RCC 7860 (cell line): ENCODE measurements at places on chromosomes 13 and 19.

DNA sequence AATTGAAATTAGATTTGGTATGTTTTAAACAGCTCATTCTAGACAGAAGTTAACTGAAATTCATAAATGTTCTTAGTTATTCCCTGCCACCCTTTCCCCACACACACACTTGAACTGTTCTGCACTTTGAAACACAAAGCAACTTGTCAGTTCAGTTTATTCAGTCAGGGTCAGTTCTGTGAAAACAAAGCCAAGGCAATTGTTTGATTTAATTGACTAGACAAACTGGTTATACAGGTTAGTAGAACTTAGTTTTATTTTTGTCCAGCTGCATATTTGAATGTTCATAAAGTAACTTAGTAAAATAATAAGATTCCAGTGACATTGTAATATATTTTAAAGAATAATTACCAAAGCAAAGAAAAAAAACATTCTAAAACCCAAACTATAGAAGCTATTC lies 98.3 kb upstream of the KLF5 start:
- no peak for DNase-seq

DNA sequence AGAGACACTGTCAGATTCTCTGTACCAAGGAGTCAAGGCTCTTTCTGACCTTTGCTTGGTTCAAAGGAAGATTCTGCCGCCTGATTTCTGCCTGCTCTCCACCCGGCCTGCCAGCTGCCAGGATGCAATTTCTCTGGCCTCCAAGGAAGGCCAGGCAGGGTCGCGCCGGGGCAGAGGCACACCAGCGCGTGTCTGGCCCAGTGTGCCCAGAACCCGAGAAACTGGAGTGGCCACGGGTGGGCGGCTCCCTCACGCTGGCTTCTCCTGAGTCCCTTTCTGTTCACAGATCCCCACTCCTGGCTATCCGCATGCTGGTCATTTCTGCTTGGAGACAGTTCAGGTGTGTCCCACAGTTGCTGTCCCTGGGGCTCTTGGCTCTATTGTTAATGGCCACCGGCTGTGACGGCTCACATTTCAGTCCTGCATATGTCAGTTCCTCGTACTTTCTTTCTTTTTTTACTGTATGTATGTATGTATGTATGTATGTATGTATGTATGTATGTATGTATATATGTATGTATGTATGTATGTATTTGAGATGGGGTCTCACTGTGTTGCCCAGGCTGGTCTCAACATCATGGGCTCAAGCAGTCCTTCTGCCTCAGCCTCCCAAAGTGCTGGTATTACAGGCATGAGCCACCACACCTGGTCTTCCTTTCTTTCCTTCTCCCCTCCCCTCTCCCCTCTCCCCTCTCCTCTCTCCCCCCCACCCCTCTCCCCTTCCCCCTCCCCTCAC lies 16.9 kb downstream of the TMPRSS9 start:
- no peak for DNase-seq

DNA sequence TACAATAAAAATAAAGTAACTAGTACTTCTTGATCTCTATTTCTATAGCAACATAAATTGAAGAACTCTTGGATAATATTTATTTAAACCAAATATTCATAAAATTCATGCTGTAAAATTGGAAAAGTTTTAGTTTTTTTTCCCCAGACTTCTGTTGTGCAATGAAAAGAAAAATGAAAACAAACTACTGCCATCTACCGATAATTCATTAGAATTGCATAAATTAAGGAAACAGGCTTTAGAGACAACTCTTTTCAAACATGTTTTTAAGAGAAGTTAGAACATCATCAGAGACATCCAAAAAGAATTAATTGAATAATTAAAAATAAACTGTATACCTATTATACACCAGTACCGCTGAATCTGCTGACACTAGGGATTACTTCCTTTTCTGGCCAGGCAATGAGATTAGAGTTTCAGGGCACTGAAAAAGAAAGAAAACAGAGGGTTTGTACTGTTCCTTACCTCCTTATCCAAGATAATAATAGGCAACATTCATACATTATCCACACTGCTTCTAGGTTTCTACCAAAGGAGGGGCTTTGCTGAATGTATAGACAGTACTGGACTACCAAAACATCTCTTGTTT lies 4.9 kb downstream of the CCDC122 start:
- DNase-seq = peak; percentile 16

DNA sequence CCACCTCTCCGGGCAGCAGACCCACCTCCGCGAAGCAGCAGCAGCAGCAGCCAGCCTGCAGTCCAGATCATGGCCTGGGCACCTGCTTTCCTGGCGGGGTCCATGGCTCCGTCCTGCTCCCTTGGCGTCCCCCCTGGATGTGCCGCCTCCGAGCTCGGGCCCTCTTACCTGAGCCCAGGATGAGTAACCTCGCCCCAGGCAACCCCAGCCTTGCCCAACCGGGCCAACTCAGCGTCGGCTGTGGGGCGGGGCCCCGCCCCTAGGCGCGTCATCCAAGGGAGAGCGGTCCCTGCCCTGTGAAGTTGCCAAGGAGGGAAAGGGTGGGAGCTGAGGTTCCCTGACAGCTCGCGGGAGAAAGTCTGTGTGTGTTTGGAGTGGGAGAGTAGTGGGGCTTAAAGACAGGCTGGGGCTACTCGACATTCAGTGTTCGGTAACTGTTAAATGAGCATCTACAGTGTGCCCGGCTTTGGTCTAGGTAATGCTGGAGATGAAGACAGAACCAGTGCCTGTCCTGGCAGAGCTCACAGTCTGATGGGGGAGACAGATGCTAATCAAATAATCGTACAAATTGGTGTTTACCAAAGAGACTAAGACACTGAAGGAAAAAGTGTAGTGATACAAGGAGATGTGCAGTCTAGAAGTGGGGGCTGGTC lies at the start of gene LYPD3:
TSS of gene LYPD3 (minus strand) at position 141 of the 653 bp plus-strand sequence. CDS start at position 104, 37 bp downstream.
- no peak for DNase-seq

- DNase-seq = no peak
These were observed 12.7 kb downstream of the ARHGAP45 start for GRCh38 chr19:1079566-1080111.

DNA sequence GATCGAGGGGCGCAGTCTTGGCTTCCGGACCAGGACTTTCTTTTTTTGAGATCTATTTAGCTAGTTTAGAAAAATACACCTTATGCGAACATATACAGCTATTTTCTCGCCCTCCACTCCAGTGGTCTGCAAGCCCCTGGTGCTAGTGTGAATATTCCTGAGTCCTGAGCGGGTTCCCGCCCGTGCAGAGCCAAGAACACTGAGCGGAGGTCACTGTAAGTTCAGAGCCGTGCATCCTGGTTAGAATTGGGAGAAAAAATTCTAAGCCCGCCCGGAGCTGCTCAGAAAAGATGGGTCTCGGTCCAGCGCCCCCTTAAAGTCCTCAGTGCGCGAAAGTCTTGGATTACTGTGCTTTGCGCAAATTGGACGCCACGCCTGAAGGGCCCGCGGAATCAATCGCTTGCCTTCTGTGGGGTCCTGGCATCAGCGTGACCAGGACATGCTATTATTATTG lies 117.7 kb downstream of the KCNRG start:
- DNase-seq = no peak

- DNase-seq = no peak
These were observed 984.8 kb upstream of the MIR17HG start for GRCh38 chr13:90362707-90363106.

DNA sequence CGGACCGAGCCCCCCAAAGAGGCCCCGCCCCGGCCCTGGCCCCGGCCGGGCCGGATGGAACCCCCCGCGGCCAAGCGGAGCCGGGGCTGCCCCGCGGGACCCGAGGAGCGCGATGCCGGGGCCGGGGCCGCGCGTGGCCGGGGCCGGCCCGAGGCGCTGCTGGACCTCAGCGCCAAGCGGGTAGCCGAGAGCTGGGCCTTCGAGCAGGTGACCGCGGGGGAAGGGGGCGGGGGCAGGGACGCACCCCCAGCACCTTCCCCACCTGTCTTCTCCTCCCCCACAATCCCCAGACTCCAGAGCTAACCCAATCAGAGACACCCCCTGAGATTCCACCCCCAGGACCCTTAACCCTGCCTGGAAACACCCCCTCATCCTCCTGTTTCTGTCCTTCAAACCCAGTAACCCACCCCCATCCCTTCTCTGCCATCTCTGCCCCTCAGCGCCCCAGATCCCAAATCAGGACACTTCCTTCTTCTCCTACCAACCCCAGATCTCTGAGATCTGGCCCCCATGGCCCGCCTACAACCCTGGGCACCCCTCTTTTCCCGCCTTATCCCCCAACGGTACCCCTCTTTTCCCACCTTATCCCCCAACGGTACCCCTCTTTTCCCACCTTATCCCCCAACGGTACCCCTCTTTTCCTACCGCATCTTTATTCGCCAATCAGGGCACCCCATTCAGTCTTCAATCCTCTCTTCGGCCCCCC lies 505 bp downstream of the ZSWIM4 start:
- no peak for DNase-seq

GRCh38 chr19:7879836-7880235 lies 5.6 kb upstream of the PRR36 start:
- no peak for DNase-seq

DNA sequence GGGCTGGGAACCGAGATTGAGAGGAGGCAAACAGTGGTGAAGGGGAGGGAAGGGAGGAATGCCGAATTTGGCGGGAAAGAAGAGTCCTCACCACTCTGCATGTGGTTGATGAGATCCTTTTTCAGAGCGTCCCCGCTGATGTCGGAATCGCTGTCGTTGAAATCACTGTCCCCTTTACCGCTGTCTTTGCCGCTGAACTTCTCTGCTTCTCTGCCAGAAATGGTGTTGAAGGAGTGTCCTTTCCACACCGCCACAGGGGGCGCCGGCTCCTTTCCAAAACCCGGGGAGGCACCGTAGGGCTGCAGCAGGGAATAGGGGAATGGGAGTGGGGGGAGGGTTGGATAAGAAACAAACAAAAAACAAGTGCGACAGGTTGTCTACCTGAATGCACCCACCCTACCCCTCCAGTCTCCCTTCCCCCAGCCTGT lies 3.1 kb downstream of the PCDH8 start:
- DNase-seq = no peak

DNA sequence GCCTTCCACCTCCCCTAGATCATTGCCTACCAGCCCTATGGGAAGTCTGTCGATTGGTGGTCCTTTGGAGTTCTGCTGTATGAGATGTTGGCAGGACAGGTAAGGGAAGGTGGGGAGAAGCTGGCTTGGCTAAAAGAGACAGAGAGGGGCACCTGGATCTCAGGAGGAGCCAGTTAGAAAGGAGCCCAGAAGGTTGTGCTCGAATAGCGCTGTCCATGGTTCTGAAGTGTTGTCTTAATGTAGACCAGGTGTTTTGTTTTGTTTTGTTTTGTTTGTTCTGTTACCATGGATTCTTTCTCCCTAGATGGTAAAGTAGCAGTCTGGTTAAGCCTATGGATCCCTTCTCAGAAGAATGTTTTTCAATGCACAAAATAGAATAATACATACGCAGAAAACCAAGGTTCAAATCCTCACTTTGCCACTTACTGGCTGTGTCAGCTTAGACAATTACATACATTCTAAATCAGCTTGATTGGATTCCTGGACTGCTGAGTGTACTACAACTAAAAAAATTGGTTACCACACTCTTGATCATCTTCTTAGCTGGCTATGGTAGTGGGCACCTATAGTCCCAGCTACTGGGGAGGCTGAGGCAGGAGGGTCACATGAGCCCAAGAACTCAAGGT lies 5.9 kb upstream of the CACNG7 start:
- no peak for DNase-seq
